Stimulated activated CD4-positive, alpha-beta T cell treated with anti-CD3 and anti-CD28 coated beads, Interleukin-4, amount 100 ng/mL, for 4 hours (primary cell): ENCODE measurements at places on chromosomes 4 and X.

GRCh38 chrX:33285550-33285949, 74.2 kb upstream of the DMD start:
- no peak for DNase-seq

GRCh38 chrX:4963432-4963831, 1250.0 kb upstream of the PRKX start:
- no peak for DNase-seq

GRCh38 chr4:31307029-31307428, 586.9 kb downstream of the PCDH7 start:
- no peak for DNase-seq

GRCh38 chrX:9942086-9942485, 25.1 kb upstream of the CLDN34 start:
- DNase-seq = peak; percentile 53

- DNase-seq = no peak
These were observed 10.3 kb upstream of the CLCN5 start for GRCh38 chrX:49912086-49912485.

GRCh38 chr4:70768301-70768948, 46.7 kb downstream of the RUFY3 start:
- DNase-seq = no peak

DNA sequence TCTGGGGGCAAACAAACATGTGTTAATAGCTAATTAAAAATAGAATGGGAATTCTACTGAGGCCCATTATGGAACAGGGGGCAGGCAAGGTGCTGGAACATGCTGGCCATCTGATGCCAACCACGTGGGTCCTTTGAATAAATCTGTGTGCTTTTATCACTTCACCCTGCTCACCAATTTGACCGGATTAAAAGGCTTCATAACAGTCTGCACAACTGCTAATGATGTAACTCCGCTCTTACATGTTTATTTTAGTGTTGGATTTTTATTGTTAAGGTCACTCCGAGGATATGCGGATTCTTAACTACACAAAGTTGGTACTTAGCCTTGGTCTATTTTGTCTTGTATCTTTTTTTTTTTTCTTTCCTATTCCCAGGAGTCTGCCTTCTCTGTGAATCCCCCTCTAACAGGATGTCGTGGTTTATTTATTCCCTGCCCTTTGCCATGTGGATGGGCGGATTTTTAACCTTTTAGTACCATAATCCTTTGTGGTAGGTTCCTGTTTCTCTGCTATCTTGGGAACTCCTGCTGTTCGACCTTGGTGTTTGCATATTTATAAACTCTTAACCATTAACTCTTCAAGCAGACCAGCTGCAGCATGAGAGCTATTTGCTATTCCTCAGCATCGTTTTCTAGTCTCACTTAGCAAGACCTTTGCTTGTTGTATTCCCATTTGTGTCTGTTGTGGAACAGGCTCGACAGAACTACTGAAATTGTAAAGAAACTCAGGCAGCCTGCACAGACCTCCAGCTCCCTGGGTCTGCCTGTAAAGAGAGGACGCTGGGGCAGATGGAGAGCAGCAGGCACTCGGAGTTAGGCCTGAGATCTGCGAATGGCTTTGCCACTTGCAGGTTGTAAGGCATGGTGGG, 38.0 kb downstream of the TRIM2 start:
- no peak for DNase-seq

- DNase-seq = no peak
These were observed 27.5 kb downstream of the RUFY3 start for GRCh38 chr4:70749313-70749712.

- no peak for DNase-seq
These were observed 1.5 kb downstream of the SRPK3 start for GRCh38 chrX:153782313-153782712.

- no peak for DNase-seq
These were observed 505.2 kb downstream of the ZNF674 start for GRCh38 chrX:46040001-46040400.

- no peak for DNase-seq
These were observed 68.0 kb upstream of the TMEM164 start for GRCh38 chrX:109934935-109935334.

DNA sequence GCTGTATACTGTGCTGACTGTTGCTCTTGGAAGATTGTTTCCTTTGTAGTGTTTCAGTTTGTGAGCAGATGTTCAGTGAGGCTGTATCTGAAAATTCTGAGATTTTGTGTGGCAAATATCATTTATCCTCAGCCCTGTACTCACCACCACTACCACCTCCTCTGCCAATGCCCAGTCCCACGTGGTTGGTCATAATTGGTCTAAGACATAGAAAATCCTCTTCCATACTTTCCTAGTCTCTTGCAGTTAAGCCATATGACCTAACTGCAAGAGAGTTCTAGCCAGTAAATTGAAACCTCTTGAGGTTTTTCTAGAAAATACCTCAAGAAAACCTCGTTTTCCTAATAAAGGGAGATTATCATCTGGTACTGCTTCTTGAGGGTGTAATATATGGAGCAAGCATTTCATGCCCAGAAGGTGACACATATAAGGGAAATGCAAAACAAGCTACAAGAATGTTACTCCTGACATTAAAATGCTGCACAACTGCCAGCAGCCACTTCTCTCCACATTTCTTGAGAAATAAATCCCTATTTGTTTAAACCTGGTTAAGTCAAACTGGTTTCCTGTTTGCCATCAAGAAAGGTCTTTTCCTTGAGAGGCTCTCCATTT, 32.8 kb downstream of the ABCE1 start:
- no peak for DNase-seq

GRCh38 chrX:40952855-40953254, 132.4 kb upstream of the USP9X start:
- DNase-seq = no peak

DNA sequence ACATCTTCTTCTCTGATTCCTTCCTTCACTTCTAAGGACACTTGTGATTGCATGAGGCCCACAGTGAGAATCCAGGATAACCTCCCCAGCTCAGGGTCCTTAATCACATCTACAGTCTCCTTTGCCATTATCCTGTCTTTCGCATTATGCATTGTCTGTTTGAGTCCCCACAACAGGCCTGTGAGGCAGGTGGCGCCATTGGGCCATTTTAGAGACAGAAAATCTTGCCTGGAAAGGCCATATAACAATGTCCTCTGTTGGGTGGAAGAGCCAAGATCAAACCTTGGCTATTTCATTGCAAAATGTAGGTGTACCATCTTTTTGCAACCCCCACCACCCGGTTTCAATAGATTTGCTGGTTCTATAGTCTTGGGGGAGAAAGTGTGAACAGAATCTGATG, 11.8 kb upstream of the DCUN1D4 start:
- peak; percentile 58 for DNase-seq

DNA sequence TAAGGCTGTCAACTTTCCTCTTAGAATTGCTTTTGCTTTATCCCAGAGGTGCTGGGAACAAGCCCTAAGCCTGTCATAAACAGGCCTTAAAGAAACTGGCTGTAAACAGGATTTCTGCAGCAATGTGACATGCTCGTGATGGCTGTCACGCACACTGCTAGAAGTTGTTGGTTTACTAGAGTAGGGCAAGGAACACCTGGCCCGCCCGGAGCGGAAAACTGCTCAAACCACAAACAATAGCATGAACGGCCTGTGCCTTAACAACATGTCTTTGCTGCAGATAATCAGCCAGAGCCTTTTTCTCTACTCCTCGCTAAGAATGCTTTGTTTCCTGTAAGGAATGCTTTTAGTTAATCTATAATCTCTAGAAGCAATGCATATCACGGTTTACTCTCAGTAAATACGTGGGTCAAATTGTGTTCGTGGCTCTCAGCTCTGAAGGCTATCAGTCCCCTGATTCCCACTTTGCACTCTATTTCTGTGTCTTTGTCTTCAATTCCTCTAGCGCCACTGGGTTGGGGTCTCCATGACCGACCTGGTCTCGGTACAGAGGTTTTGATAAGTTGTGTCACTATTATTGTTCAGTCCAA, 318.3 kb downstream of the GLUD2 start:
- DNase-seq = no peak

DNA sequence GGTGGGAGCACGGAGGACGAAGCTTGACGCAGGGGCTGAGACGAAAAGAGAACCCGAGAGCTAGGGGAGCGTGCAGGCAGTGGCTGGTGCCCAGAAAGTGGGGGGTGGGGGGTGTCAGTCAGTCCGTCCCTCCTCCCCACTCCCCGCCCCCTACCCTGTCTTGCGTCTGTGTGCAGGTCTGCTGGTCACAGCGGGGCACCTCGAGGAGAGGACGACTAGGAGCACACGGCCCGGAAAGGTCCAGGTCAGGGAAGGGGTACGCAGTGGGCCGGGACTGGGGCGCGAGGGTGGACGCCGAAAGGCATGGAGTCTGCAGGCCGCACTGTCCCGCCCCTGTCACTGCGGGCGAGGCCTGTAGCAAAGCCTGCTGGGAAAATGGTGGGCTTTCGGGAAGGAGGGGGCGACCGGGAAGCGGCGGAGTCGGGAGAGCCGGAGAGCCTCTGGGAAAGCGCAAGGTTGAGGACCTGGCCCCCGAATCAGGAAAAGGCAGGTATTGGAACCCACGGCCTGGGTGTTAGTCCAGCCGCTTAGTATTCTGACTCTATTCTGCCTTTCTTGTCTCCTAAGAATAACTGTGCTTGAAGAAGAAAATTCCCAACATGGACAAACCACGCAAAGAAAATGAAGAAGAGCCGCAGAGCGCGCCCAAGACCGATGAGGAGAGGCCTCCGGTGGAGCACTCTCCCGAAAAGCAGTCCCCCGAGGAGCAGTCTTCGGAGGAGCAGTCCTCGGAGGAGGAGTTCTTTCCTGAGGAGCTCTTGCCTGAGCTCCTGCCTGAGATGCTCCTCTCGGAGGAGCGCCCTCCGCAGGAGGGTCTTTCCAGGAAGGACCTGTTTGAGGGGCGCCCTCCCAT, 769 bp downstream of the TCEAL1 start:
- no peak for DNase-seq

- no peak for DNase-seq
These were observed 230.2 kb downstream of the CLCN4 start for GRCh38 chrX:10387011-10387410.

DNA sequence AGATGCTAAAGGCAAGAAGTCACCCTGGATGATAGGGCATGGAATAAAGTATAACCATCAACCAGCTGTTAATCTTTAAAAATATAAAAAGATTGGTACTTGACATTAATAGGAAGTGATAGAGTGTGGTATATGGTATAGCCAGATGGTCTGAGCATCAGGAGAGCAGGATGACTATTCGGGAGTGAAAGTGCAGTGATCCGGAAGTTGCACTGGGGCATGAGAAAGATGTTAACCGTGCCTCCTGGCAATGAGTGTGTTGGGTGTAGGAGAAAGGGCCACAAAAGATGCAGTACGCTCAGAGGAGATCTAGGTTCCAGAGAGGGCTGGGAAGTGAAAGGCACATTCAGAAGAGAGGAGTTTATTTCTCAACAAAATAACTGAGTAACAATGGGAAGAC, 65.0 kb downstream of the TSPAN7 start:
- no peak for DNase-seq

- no peak for DNase-seq
These were observed 157.4 kb upstream of the PDE5A start for GRCh38 chr4:119785963-119786362.

GRCh38 chr4:22434895-22435294, 81.0 kb downstream of the ADGRA3 start:
- DNase-seq = no peak

GRCh38 chr4:120132935-120133334, 66.3 kb upstream of the MAD2L1 start:
- DNase-seq = no peak

DNA sequence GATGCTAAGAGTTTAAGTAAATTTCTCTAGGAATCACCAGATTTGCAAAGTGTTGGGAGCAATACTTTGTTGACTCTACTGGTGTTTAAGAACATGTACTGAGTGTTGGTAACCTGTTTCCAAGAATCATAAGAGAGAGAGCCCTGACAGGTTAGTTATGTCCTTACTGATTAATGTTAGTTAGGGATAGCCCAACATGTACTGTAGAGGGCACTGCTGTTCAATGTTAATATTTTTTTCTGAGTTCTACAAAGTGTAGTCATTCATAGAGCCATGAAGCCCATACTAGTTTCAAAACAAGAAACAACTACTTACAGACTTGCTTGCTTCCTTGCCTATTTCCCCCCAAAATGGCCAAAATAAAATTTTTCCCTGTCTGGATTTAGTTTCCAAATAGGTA, 11.9 kb downstream of the TMPRSS11D start:
- no peak for DNase-seq

DNA sequence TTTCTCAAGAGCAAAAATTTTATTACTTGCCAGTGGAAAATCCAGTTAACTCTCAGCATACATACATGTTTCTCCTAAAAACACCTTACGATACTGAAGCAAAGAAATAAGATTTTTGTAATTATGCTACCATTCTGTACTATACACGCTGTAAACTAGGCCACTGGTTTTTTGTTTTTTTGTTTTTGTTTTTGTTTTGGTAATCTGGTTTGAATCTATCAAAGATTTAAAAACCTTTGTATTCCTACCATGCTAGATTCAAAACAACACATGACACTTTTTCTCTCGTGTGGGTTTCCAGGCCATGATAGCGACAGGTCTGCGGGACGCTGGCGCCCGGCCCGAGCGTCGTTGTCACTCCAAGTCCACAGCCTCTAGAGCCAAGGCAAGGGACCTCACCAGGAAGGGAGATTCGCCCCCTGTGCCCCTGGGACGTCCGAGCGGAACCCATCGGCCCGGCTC, 723 bp downstream of the TMEM192 start:
- DNase-seq = no peak

DNA sequence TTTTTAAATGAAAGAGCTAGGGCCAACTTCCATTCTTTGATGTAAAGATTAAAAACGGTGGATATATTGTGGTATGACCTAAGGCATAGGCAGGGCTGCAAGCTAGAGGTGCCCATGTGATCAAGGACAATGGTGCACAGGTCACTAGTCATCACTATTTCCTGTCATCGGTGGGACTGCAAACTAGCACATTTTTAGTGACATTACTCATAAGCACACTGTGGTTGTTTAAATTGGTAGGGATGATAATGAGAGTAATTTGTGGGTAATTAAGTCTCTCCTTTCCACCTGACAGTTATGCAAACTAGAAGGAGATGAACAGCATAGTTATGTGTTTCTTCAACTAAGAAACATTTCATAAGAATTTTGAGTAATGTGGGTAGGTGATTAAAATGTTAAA, 85.4 kb downstream of the GPRIN3 start:
- no peak for DNase-seq

DNA sequence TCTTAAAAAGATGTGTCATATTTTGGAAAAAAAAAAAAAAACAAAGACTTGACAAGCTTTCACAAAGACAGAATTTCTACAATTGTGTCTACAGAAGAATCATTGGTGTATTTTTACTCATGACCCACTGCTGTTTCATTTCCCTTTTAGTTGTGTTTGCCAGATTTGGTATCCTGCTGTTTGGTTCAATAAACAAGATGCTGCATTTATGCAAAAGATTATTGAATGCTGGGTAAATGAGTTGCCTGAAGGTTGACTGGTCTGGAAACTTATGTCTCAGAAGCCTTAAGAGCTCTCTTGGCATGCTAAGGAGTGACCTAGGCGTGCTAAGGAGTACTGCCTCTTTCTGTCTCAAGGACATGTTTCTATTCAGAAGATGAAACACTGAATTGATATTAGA, 64.9 kb upstream of the NPY2R start:
- DNase-seq = no peak

DNA sequence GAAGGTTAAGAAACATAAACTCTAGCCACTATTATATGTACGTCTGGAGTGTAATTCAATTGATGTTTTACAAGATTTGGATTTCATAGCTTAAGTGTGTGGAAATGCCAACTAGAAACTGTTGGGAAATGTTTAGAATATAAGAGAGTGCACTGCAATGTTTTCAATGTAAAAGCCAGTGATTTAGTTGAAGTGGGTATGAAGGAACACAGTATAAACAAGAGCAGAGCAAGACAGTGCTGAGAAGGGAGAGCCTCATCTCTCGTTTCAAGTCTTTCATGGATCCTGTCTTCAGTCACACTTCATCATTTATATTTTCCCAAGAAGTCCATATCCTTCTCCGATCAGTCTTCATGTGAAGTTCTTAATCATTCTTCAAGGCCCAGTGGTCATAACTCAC, 163.9 kb upstream of the ETNPPL start:
- DNase-seq = no peak
